ENCODE measurements at places on chromosomes 6 and 20.
A peak's percentile ranks its signal among the peaks of the same experiment; 100 is the strongest.

DNA sequence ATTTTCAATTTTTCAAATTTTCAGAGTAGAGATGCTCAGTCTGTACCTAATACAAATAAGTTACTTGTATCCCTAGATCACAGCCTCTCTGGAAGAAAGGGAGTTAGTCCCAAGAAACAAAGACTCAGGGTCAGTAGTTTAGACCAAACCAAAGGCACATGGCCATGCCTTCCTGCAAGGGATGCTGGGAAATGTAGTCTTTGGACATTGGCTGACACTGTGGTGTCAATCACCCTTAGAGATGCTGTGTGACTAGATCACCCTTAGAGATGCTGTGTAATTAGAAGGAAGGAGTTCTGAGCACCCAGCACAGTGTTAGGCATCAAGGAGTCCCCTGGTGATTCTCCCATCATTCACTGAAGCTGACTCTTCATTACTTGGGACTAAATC is 202.1 kb downstream of the NFATC2 start:
- no peak for DNase-seq

DNA sequence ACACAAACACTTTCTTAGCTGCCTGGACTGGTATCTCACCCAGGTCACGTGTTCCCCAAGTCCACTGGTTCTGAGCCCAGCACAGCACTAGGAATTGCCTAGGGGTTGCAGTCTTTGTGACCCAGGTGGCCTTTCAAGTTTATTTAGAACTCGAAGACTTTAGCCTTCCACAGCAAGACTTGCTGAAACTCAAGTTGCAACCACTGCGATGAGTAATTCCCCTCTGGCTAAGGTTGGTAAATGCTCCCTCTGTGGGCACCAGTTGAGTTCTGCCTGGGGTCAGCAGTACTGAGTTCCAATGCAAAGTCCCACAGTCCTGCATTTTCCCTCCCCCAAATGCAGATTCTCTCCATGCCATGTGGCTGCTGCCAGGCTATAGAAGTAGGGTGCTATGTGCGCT is 77.6 kb upstream of the MOCS1 start:
- DNase-seq: no peak

GRCh38 chr6:74041420-74041819 is 345.4 kb downstream of the CD109 start:
- no peak for DNase-seq

DNA sequence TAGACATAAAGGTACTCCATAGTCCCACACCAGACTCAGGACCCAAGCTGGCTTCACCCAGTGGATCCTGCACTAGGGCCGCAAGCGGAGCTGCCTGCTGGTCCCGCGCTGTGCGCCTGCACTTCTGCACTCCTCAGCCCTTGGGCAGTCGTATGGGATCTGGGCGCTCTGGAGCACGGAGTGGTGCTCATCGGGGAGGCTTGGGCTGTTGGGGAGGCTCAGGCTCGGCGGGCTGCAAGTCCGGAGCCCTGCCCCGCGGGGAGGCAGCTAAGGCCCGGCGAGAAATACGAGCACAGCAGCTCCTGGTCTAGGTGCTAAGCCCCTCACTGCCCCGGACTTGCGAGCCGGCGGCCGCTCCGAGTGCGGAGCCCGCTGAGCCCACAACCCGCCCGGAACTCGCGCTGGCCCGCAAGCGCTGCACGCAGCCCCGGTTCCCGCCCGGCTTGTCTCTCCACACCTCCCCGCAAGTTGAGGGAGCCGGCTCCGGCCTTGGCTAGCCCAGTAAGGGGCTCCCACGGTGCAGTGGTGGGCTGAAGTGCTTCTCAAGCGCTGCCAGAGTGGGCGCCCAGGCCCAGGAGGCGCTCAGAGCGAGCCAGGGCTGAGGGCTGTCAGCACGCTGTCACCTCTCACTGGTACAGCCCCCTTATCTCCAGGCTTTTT is 33.4 kb upstream of the GCNT2 start:
- no peak for DNase-seq

- peak; percentile 16 for DNase-seq
Observed at GRCh38 chr20:63025534-63026331, 19.0 kb upstream of the BHLHE23 start.

DNA sequence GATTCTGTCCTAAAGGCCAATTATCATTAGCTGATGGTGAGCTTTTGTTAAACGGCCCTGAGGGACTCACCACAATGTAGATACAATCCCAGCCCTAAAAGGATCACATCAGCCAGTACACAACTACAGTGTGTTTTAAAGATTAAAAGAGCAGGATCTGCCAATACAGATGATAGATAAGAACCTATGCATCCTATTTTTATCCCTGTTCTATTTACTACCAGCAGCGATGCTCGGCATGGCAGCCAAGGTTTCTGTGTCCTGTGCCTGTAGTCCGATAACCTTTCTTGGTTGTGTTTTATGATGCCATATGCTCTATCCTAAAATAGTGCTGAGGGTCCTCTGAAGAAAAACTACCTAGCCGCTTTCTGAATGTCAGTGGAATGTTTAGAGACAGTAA is 289.4 kb downstream of the PHACTR1 start:
- DNase-seq: no peak

GRCh38 chr6:43142101-43142500 is 29.0 kb upstream of the SRF start:
- no peak for DNase-seq

DNA sequence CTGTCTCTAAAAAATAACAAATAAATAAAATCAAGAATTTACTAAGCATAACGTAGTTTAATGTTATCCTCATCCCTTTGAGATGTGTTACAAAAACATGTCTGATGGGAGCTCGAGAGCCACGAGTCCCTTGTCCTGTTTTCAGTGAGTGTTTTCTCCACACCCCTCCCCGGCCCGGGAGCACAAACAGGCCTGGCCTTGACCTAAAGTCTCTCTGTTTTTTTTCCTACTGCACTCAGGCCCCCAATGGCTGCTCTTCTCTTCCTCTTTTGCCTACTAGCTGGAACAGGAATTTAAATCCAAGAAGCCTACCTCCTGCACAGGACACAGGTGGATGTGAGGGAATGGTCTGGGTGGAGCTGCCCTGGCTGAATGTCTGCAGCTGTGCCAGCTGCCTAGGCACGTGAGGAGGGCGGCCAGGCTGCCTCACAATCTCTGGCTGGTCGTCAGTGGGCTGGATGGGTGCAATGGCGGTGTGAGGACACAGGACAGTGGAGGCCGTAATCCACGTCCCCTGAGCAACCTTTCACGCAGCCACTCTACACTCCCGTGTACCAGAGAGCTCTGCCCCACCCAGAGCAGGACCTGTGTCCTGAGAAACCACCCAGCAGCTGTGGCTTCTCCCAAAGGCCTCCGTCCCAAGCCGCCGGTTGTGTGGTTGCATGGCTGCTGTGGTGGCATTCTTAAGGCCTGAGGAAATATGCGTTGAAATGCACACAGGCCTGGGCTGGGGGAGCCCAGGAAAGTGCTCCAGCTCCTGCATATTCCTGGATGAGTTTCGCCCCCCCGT is 117.5 kb downstream of the FAM120B start:
- DNase-seq: no peak

DNA sequence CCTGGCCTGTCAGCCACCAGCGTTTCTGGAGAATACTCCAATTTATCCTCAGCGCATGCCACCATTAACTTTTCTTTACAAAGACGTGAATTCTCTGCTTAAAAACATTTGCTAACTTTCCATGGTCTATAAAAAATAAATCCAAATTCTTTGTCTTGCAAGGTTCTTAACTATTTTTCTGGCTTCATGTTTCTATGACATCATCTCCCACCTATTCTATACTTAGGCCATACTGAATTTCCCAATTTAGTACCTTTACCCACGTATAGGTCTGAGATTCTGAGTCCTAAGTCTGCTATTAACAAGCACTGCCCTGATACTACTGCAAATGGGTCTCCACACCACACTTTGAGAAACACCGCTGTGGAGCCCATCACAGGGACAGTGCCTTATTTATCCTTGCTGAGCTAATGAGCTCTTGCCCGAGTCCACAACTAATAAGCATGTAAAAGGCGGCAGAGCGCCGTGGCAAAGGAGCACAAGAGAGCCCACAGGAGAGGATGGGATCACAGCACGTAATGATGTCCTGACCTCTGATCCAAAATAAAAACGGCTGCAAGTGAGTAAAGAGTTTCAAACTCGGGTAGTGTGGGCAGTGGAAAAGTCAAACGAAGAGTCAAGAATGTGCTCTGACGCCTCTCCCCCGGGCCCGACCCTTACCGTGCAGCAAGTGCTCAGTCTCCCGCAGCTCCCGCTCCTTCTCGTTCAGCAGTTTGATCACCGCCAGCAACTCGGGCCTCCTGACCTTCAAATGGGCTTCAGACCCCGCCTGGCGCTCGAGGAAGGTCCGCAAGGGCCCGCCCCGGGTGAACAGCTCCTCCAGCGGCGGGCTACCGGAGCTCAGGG is 519 bp downstream of the MTRF1L start:
- DNase-seq: no peak

DNA sequence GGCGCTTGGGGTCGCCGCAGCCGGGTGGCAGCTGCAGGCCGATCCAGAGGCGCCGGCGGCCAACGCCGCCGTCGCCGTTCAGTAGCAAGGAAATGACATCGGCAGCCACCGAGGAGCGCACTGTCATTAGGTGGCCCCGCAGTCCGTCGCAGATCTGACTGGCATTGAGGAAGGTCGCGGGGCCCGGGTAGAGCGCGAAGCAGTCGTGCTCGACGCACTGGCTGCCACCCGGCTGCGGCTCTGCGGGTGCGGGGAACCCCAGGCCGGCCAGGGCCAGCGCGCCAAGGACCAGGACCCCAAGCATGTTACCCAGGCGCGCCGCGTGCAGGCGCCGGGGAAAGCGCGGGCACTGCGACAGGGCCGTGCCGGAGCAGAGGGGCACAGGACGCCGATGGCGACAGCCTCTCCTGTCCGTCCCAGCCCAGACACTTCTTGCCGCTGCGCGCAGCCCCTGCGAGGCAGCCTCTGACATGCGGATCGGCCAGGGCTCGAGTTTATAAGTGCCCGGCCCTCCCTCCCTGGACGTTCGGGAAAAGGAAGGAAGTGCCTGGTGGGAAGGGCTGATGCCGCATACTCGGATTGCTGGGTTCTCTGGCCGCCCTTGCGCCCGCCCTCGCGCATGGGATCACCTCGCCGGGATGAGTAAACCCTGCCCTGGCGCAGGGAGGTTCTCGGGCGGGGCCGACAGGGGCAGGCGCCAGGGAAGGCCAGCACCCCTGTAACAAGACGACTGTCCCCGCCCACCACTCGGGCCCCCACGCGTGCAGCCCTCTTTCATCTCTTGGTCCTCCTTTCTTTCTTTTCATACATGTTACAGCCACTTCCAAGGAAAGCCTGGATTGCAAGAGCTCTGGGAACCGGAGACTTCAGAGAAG is at the start of gene THBD:
THBD (minus strand) TSS at position 472 of the 875 bp plus-strand sequence; CDS start at position 304, 168 bp downstream.
- DNase-seq: peak; percentile 39

DNA sequence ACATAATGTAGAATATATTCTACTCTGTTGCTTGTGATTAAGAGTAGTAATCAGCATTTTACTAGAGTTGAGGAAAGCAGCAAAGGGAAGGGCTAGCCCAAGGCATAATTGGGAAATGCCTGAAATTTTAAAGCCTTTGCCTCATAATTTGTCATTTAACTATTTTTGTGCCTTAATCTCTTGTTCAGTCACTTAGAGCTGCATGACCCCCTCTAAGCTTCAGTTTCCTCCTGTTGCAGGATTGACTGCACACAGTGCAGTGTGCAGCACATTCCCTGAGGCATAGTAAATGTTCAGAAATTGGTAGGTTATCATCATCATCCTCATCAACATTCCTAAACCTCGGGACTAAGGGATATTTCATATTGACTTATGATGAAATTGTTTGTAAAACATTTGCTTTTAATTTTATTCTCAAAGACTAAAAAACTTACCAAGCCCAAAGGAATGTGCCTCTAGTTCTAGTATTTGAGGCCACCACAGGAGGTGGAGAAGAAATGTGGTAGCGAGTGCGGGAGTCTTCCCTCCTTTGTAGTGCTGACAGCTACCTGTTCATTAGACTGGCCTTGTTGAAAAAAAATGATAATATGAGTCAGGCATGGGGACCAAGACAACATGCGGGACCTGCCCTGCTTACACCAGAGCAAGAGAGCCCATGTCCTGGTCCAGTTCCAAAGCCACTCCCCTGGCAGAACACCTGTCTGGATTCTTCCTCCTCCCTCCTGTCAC is 14.8 kb upstream of the TENT5A start:
- DNase-seq: no peak

GRCh38 chr20:50224531-50225255 is 34.1 kb downstream of the CEBPB start:
- peak; percentile 91 for DNase-seq

GRCh38 chr6:127076466-127076865 is 42.0 kb upstream of the RSPO3 start:
- no peak for DNase-seq

- no peak for DNase-seq
Observed at GRCh38 chr6:101352316-101352715, 41.2 kb upstream of the GRIK2 start.

GRCh38 chr6:49847673-49848072 is 18.7 kb downstream of the CRISP1 start:
- no peak for DNase-seq

DNA sequence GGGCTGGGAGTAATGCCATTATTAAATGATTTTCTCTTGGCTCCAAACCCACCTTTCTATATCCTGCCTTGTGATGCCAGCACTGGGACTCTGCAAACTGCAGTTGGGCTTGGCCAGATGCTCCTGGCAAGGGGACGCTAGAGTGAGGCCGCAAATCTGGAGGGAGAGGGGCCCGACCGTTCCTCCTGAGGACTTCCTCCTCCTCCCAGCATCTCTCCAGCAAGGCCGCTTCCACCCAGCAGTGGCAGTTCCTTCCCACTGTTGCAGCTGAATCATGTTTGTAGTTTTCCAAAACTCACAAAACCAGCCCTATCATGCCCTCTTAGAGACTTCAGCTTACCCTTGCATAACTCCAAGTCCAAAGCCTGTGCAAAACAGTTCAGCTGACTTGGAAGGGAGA is 244.4 kb downstream of the FOXA2 start:
- DNase-seq: no peak

GRCh38 chr6:89393659-89394058 is 18.4 kb downstream of the RRAGD start:
- no peak for DNase-seq

GRCh38 chr20:43983359-43983758 is 68.7 kb downstream of the TOX2 start:
- DNase-seq: no peak

GRCh38 chr6:138115877-138116660 is 8.8 kb upstream of the PERP start:
- peak; percentile 48 for DNase-seq

DNA sequence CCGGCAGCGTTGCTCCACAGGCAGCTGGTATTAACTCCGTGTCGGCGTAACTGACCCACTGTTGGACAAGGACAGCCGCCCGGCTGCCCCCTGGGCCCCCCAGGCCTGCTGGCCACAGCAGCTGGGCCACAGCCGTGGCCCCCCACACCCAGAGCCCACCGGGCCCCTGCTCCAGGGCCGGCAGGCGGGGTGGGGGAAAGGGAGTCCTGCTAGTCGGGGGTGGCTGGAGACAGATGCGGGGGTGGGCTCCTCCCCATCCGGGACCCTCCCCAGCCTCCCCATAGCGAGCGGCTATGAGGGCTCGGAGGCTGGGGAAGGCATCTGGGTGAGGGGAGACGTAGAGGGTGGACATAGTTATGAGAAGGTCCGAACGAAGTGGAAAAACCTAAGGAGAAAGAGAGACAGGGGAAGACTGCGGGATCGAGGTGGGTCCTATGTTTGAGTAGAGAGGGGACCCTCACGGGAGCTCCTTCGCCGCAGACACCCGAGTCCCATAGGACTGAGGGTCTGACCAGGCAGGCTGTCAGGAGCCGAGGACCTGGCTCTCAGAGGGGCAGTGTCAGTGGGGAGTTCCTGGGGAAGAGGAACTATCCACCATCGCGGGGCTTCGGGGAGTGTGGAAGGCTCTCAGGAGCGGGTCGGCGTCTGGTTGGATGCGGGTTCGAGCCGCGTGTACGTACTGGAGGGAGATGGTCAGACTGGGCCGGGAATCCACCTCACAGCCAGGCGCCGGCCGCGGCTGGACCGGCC is 511 bp downstream of the VARS1 start:
- no peak for DNase-seq
